ENCODE measurements at places on chromosomes 7 and 10.

- DNase-seq: no peak
Observed at GRCh38 chr7:104552102-104552501, 223.7 kb downstream of the LHFPL3 start.

GRCh38 chr7:89772276-89772675 lies 382.0 kb upstream of the STEAP1 start:
- no peak for DNase-seq

DNA sequence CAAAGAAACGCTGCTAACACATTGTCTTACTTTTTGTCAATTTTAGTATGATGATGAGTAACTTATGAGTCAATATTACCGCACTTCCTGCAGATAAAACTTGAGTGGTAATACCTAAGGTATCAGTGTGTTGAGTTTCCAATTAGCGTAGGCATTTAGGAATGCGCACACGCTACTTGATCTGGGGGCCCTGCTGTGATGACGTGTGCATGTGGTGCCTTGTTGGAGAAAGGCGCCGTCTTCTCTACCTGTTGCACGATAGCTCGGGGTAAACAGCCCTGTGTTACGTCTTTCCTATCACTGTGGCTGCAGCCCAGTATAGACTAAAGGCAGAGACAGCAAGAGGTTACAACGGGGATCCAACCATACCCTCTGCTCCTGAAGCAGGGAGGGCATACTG lies 476.8 kb upstream of the ADARB2 start:
- DNase-seq: no peak

DNA sequence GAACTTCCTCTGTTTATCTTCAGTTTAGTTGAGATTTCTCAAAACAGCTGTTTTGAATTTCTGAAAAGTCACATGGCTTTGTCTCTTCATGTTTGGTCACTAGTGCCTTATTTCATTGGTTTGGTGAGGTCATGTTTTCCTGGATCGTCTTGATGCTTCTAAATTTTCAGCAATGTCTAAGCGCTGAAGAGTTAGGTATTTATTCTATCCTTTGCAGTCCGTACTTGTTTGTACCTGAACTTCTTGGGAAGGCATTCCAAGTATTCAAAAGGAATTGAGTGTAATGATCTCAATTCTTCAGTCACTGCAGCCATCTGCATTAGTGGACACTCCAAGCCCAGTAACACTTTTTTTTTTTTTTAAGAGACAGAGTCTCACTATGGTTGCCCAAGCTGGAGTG lies 67.7 kb downstream of the HERC4 start:
- no peak for DNase-seq

DNA sequence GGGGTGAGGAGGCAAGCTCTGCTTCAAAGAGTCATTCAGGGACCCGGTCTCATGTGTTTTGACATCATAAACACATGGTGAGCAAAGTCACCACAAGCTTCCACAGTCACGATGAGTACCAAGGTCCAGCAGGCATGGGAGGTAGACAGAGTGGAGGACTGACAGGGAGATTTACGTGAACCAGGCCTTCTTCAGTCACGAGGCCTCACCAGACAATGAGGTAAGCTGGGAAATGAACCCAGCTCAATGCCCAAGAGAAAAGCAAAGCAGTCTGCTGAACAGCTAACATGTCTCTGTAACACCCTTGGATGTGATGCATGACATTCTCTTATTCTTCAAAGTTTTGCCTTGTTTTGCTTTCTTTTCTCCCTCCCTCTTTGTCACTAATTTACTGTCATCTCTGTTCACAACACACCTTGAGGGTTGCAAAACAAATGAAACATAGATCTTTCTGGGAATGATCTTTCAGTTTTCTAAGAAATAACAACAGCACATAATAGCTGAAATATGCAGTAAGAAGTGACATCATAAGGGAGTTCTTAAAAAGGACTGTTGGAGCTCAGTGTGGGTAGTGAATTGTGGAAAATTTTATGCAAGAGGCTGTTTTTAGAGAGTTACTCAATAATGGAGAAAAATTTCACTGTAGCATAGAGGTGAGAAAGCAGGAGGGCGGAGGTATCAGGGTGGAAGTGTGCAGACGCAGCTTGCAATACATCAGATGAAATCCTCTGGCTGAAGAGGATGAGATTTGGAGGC lies 9.0 kb downstream of the PPP1R17 start:
- DNase-seq: peak; percentile 2

DNA sequence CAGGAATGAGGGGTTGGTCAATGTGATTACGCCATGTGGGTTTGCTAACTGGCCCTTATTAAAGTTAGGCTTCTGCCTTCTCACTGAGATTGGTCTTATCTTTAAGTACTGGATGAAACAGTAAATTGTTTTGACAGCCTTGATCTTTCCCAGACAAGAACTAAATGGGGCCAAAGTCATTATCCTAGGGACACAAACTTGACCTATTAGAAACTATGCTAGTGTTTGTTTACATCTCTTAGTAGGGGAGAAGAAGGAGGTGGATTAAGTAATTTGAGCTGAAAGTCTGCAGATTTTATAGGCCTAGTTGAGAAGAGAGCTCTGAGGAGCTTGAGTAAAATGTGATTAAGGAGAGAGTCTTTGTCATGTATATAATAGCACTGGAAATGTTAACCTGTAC lies 386.9 kb downstream of the HTR7 start:
- DNase-seq: no peak

GRCh38 chr10:72041491-72041890 lies 46.9 kb downstream of the SPOCK2 start:
- no peak for DNase-seq

DNA sequence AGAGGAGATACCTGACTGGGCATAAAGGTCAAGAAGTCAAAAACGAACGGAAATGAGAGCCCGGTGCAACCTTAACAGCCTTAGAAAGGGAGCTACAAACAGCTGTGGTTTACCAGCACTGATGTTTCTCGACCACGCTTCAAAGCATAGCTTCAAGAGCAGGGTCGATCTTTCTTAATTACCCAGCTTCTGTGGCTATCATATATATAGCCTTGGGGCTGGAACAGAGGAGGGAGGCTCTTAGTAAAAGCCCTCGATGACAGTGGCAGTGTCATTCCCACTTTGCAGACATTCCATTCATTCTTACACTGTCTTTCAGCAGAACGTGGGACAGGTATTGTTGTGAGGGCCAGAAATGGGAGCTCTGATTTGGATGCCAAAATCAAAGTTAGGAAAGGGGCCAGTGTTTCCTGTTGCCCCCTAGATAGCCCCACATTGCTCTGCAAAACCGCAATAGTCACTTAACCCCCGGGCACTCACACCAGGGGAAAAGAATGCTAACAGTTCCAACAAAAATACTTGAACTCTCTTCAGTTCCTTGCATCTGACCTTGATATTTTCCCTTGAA lies 141.5 kb downstream of the MTPAP start:
- DNase-seq: no peak

DNA sequence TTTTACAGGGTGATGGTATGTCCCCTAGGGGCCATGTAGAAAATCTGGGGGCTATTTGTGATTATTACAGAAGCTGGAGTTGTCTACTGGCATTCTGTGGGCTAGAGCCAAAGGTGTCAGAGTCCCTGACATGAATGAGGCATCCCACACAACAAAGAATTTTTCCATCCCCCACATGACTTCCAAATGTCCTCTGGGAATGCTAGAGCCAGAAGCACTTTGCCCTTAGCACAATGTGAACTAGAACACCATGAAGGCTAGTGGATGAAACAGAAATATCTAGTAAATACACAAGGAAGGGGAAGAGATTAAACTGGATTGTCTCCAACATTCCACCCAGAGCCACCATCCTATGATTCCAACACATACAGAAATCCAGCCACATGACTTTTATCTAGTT lies 46.9 kb downstream of the FAM13C start:
- no peak for DNase-seq

- DNase-seq: no peak
Observed at GRCh38 chr10:123203393-123204126, 49.4 kb downstream of the BUB3 start.

DNA sequence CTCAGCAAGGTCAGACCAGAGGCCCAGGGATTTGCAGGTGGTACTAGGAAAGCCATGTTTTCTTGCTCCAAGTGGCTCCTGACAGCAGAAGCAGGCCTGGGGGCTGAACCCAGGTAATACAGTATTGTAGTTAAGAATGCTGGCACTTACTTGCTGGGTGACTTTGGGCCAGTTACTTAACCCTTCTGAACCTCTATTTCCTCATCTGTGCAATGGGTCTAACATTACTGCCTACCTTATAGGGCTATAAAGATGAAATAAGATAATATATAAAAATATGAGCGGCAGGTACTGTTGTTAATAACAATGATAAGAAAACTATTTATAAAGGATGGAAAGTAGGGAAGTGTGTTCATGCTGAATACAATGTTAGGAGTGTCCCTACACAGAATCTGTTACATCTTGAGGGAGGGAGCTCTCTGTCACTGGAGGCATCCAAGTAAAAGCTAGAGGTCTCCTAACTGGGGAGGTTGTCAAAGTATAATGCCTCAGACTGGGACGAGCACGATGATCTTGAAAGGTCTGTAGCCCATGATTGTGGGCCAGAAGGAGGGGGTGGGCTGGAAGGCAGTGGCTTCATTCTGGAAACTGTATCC lies 26.9 kb downstream of the ADAMTS14 start:
- DNase-seq: no peak

GRCh38 chr7:146731185-146731584 lies 614.6 kb downstream of the CNTNAP2 start:
- no peak for DNase-seq

GRCh38 chr7:46032942-46033341 lies 111.9 kb upstream of the IGFBP3 start:
- no peak for DNase-seq

DNA sequence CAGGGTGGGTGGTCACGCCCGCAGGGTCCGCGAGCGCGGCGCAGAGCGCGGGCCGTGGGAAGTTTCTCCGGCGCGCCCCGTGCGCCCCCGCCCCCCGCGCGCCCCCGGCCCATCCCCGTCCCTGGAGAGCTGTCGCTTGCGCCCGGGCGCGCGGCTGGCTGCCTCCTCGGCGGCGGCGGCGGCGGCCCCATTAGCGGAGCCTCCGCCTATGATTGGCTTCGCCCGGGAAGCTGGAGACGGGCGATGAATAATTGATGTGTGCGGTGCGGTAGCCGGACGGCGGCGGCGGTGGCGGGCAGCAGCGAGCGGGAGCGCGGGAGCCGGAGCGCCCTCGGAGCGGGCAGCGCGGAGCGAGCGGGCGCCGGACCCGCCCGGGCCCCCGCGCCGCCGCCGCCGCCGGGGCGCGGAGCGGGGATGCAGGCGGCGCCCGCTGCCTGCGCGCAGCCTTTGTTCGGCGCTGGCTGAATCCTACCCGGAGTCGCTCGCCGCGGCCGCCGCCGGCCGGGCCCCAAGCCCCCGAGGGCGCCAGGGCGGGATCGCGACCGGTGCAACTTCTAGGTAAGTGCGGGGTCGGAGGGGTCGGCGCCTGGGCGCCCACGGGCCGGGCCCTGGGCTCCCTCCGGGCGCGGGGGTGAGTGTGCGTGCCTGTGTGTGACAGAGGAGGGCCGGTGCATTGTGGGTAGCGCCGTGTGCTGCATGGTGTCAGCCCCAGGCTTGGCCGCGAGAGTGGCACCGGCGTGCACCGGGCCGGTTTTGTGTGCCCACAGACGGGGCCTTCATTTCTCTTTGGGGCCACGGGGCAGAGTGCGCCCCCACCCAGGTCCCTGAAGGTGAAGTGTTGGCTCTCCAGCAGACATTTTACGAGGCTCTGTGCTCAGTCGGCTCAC lies 103.8 kb upstream of the PPIF start:
- DNase-seq: peak; percentile 55

GRCh38 chr7:157693071-157693520 lies 356.3 kb downstream of the DNAJB6 start:
- DNase-seq: no peak

- DNase-seq: no peak
Observed at GRCh38 chr10:51700228-51700817, 928 bp upstream of the CSTF2T start.

- no peak for DNase-seq
Observed at GRCh38 chr7:130932667-130933432, 198.8 kb upstream of the KLF14 start.

- DNase-seq: no peak
Observed at GRCh38 chr10:132631338-132631735, 93.8 kb downstream of the INPP5A start.

DNA sequence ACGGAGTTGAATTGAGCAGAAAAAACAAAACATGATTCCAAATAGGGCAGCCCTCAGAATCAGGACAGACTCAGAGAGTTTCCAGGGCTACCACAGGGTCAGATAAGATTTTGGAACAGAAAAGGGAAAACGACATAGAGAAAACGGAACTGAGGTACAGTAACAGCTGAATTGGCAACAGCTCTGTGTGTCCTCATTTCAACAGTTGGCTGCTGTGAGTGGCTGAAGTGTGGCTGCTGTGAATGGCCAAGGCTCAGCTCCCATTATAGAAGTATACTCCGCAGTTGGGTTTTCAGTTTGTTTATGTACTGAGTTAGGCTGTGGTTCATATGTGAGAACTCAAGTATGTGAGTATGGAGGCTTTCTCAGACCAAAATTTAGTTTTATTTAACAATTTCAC lies 32.0 kb downstream of the ANTXRL start:
- no peak for DNase-seq

DNA sequence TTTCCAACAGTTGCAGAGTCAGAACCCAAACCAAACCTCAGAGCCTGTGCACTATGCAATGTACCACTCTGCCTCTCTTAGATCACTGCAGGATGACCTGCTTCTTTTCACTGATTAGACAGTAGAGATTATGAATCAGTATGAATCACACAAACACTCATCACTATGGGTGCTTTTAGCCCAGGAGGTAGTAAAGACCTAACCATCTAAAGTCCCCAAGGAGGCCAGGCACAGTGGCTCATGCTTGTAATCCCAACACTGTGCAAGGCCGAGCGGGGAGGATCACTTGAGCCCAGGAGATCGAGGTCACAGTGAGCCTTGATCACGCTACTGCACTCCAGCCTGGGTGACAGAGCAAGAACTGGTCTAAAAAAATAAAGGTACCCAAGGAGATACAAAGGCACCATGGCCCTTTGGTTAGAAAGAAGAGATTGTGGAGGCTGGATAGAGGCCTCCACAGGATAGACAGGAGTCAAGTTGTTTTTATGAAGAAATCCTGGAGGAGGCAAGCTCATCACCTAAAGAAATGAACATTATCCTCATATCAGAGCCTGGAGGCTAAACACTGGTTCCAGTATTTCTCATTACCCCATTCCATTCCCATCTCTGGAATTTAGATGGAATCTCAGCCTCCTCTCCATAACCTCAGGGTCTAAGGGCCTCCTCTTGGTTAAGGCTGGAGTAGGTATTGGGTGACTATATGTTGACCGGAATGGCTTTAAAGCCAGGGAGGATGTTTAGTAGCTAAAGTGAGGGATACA lies 12.9 kb downstream of the SEC31B start:
- no peak for DNase-seq

All from caudate nucleus (tissue), 63 donors.